ENCODE measurements at places on chromosomes 1 and 21. TPM values are rescaled to one million over a fixed set of nuclear protein-coding genes. Genes with fewer than 3 reads are reported as not detected.

Gene IVL
- total RNA-seq, result not detected

Gene ZNF281
- total RNA-seq, result 31.0 TPM

Gene LIN28A
- not detected for total RNA-seq

Gene SELP
- 0.43 TPM for total RNA-seq

Gene GJA5
- not detected for total RNA-seq

Gene SPATA45
- not detected for total RNA-seq

Gene NTNG1
- total RNA-seq, result not detected

Gene PRCC
- 55.6 TPM for total RNA-seq

Gene GRHL3
- not detected for total RNA-seq

Gene SLAMF9
- total RNA-seq, result not detected

Gene PER3
- 10.2 TPM for total RNA-seq

Gene TLR5
- 1.1 TPM for total RNA-seq

Gene EBNA1BP2
- 23.1 TPM for total RNA-seq

- DNase-seq, result peak; percentile 13
Measured at GRCh38 chr1:1914101-1914970, 724 bp upstream of the CALML6 start.

- no peak for DNase-seq
Measured at GRCh38 chr21:41973427-41973831, 19.6 kb upstream of the C2CD2 start.

DNA sequence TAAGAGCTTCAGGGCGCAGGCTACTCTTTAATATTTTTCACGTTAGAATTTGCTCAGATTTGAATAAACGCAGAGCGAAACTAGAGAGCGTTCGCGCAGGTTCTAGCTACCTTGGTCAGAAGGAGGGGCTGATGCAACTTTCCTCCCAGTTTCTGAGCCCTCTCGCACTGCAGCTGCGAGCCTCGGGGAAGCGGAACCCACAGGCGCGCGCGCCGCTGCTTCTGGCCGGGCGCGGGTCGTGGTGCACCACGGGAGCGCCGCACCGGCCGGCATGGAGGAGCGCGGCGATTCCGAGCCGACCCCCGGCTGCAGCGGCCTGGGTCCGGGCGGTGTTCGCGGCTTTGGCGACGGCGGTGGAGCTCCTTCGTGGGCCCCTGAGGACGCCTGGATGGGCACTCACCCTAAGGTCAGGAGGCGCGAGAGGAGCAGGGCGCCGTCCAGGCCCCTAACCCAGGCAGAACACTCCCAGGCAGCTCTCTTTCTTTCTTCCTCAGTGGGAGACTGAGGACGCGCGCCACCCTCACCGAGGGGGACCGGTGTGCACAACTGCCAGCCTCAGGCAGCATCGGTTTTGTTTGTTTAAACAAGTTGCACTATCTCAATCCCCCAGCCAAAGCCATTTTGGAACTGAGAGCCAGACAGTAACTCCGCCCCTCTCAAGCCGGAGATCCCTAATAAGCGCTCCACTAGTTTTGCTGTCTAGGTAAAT lies at the start of gene TSEN15:
TSEN15 (plus strand) TSS at position 246 of the 709 bp plus-strand sequence; CDS start at position 272, 26 bp downstream.
- peak; percentile 82 for DNase-seq

- no peak for DNase-seq
Measured at GRCh38 chr1:40924767-40925166, 54.7 kb upstream of the CTPS1 start.

DNA sequence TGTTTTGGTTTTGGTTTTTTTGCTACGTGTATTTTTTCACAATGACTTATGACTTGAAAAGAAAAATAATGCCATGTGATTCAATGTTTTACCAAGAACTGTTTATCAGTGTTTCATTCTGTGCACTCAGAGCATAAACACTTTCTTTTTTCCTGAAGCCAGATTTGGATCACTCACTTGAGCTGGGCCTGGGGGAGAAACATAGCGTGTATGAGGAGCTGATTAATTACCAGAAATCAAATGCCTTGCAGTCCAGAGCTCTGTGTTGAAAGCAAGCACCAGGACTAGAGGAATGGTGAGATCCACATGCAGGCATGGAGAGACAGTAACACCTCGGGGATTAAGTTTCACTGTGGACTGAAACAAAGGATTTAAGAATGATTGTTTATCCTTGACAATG lies 642.1 kb upstream of the ADGRL2 start:
- no peak for DNase-seq

DNA sequence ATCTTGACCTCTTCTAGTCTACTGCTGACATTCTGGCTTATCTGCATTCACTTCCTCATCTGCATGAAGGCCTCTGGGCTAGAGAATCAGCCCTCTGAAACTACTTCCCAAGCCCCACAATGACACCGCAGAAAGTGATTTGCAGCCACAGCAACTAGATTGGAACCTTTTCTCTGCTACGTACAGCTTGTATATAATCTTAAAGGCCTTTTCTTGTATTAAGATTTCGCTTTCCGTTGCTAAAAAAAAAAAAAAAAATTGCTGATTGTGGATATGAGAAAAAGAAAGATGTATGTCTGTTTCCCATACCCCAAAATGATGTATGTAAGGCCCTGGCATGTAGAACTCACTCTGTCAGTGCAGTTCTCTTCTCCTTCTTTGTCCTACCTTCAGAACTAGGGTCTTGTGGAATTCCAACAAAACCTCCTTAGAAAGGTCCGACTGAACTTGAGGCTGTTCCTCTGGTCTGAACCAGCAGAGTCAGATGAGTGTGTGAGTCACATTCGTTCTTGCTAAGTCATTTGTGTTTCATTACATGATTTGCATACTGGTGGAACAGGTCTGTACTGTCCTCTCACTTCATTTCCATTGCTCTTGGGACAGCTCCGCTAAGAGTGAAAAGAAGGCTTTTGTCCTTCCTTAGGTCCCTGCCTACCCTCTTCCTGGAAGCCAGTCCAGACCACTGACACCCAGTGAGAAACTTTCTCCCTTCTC lies 62.7 kb downstream of the PLPP3 start:
- DNase-seq, result no peak

DNA sequence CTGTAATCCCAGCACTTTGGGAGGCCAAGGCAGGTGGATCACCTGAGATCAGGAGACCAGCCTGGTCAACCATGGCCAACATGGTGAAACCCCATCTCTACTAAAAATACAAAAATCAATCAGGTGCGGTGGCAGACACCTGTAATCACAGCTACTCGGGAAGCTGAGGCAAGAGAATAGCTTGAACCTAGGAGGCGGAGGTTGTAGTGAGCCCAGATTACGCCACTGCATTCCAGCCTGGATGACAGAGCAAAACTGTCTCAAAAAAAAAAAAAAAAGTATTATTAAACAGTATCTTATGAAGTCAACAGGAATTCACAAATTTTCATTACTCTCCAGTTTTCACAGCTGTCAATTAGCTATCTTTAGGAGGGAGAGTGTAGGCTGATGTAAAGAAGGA lies 3.8 kb downstream of the ACBD6 start:
- no peak for DNase-seq

DNA sequence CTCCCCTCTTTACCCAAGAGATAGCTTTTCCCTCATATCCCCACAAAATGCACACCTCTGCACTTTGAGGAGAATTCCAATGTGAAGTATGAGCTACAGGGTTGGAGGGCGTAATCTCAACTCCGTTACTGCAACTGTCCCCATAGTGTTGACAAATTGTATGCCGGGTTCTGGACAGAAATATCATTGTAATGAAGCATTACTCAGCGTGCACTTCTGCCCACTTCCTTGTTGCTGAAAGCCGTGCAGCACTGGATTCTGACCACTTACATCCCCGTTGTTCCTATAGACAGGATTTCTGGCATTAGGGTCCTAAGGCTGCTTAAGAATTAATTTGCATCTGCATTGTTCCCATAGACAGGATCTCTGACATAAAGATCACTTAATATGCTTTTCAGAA lies 205.6 kb downstream of the RHOU start:
- no peak for DNase-seq

DNA sequence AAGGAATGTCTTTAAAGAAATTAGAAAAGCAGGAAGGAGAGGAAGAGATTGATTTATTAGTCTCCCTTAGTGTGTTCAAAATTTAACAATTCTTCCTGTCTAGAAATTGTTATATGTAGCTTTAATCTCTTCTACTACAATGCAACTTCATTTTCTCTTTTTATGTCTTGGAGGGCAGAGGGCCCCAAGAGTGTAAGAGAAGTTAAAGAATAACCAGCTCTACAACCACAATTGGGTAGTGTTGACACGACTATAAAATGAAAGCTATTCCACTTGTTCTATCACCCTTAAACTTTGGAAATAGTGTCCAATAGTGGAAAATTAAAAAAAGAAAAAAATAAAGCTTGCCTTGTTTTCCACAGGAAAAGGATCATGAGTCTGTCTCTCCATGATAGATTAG lies 82.6 kb upstream of the DPYD start:
- DNase-seq, result no peak

DNA sequence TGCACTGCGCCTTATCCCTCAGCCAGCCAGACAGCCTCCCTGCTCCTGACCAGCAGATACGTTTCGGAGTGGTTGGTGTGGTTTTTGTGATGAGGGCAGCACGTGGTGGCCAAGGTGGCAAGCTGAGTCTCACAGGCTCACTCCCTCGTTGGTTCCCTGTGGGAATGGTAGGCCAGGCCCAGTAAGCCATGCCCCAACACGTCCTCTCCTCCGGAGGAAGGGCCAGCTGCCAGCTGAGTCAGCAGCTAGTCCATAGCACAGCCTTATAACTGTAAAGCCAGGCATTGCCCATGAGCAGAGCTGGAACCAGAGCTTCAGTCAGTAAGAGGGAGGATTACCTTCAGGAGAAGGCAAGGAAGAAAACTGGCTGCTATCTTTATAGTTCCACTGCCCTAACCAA lies 29.5 kb downstream of the SZRD1 start:
- DNase-seq, result no peak

GRCh38 chr1:22131062-22131461 lies 11.8 kb downstream of the WNT4 start:
- no peak for DNase-seq

DNA sequence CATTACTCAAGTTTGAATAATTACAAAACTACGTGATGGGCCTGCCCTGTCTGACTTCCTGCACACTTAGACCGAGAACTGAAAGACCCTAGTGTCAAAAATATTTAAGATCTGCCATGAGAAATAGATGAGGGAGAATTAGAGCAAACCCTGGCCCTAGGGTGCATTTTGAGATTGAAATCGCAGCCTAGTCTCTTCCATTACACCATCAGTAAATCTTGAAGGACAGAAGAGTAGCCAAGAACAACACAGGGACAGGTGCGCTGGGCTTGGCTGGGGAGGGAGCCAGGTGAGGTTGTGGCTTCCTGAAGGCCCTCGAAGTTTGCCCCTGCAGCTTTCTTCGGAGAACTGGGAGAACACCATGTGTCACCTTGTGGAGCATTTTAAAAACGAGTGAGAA lies 36.7 kb upstream of the KIF26B start:
- no peak for DNase-seq

GRCh38 chr1:22880174-22880601 lies 92.5 kb downstream of the LACTBL1 start:
- no peak for DNase-seq

DNA sequence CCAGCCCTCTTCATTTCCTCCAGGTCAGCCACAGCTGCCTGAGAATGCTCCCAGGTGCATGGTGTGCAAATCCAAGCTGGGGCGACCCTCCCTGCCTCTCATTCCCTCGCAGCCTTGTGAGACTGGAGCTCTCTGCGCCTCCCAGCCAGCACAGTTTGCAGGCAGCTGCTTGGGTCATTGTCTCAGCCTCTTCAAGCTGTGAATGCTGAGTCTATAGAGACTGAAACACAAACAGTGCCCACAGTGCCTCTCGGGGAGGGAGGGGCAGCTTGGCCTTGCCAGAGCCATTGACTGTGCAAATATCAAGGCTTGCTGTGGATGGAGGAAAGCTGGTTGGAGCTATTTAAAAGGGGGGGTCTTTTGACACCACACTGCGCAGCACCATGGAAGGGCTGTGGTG lies 10.6 kb downstream of the PLXNA2 start:
- DNase-seq, result no peak

- no peak for DNase-seq
Measured at GRCh38 chr1:200921571-200922110, 26.9 kb downstream of the INAVA start.

- no peak for DNase-seq
Measured at GRCh38 chr1:114610546-114611245, 29.3 kb upstream of the BCAS2 start.

DNA sequence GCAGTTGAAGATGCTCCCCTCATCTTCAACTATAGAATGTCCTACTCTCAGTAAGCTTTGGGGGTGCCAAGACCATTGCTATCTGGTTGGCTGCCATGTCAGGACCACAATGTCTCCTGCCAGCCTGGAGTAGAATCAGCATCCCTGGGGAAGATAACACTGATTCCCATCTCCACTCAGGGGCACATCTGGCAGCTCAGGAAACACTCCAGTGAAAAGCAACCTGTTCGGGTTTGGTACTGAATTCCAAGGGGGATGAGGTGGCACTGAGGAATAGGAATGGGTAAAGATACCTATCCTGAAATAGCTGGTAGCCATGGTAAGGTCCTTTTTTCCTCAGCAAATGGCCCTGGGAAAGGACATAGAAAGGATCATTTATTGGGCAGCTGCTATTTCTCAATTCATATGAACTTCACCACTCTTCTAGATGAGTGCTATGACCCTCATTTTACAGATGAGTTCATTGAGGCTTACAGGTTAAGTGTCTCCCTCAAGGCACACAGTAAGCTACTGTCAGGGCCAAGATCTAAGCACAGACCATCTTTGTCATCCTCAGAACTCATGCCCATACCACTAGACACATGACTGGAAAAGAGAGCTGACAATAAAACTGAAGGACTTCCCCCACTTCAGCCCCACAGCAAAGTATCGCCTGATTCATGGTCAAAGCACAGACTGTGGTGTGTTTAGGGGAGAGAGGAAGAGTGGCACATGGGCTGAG lies 31.4 kb downstream of the AK2 start:
- no peak for DNase-seq

- no peak for DNase-seq
Measured at GRCh38 chr1:41726899-41727748, 191.6 kb downstream of the HIVEP3 start.

GRCh38 chr1:110364221-110364620 lies 25.0 kb downstream of the RBM15 start:
- DNase-seq, result no peak

GRCh38 chr1:207860531-207860930 lies 50.4 kb downstream of the CD34 start:
- DNase-seq, result no peak

- DNase-seq, result no peak
Measured at GRCh38 chr1:85330711-85331290, 54.4 kb upstream of the BCL10 start.

- DNase-seq, result peak; percentile 92
Measured at GRCh38 chr1:160097911-160098851, at the start of gene IGSF8. TSS of gene IGSF8 (minus strand) at chr1:160098619. CDS start at chr1:160098472, 147 bp downstream.

DNA sequence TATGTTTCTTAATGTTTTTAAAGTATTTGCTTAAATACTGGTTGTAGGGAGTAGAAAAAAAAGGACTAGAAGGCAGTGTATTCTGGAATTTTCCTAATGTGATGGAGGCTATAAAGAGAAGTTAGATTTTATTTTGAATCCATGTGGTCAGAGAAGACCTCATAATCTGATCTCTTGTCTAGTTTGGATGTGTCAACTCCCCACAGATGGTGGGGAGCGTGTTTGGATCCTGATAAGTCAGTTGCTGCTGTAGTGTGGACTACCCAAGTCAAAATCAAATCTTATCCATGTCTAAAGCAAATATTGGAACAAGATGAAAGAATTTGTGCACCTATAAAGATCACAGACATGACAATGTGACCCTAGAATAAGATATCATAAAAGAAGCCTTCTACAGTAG lies 918.0 kb downstream of the LTN1 start:
- no peak for DNase-seq

GRCh38 chr1:119959268-119960220 lies 63.2 kb upstream of the ADAM30 start:
- DNase-seq, result no peak

Measured in CD8-positive, alpha-beta T cell (primary cell).